ENCODE measurements at places on chromosomes 11 and 22. TPM values are rescaled to one million over a fixed set of nuclear protein-coding genes. Genes with fewer than 3 reads are reported as not detected.
A peak's percentile ranks its signal among the peaks of the same experiment; 100 is the strongest.

DNA sequence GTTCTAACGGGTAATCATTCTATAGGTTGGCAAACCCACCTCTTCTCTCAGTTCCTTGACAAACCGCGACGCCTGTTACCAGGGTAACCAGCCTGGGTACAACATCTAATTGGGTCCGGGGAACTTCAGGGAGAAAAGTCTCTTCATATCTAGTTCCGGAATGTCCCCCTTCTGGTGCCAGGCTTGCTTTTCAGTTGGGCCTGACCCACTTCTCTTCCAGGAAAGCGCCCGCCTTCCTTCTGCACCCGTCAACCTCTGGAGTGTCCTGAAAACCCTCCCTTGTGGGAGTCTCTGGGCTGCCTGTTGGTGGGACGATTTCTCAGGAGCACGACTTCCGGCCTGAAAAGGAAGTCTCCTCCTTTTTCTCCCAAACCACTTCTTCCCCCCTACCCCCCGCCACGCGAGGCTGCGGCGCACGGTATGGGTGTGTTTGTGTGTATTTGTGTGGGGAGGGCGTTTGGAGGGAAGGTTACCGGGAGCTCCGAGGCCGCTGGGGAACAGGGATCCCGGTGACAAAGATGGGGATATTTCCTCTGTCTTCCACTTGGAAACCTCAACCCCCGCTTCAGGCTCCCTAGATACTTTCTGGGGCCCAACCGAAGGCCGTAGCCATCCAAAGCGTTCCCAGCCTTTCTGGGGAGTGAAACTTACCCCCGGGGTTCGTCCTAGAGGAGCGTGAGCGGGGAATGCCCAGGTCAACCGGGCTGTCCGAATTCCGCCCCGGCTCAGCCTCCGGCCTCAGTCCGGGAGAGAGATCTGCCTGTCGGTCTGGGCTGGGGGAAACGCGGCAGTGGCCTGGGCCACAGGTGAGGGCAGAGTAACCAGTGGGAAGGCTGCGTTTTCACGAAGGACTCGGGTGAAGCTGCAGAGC lies at the start of the genes NKAPD1 and PIH1D2:
TSS of gene NKAPD1 (plus strand) at position 359 of the 871 bp plus-strand sequence. CDS start 1,276 bp downstream, outside the sequence.
TSS of gene PIH1D2 (minus strand) at position 77 of the 871 bp plus-strand sequence. CDS start 843 bp downstream, outside the sequence.
- peak; percentile 91 for DNase-seq

- DNase-seq = no peak
Observed at GRCh38 chr22:37105154-37105553, 4.4 kb downstream of the TMPRSS6 start.

- DNase-seq = no peak
Observed at GRCh38 chr11:99901175-99901574, 785.9 kb upstream of the ARHGAP42 start.

DNA sequence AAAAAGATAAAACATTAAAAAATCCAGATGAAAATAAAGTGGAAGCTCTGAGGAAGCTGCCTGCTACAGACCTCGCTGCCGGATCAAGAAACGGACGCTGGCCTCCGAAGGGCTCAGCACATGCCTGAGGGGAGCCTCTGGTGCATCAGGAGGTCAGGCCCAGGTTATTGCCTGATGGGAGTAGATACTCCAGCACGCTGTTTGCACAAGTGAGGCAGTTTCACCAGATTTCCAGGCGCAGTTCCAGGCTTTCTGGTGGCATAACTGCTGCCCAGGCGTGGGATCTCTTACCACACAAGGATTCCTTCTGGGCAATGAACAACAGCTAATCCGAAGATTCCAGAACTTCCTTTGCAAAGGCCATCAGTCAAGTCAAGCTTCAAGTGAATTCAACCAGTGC lies 154.2 kb downstream of the MPPED1 start:
- DNase-seq = no peak

Gene RAB36
- 2.6 TPM for total RNA-seq

Gene DEUP1
- not detected for total RNA-seq

All from upper lobe of left lung (tissue), 6 donors.